ENCODE measurements at places on chromosomes 11 and 22.

DNA sequence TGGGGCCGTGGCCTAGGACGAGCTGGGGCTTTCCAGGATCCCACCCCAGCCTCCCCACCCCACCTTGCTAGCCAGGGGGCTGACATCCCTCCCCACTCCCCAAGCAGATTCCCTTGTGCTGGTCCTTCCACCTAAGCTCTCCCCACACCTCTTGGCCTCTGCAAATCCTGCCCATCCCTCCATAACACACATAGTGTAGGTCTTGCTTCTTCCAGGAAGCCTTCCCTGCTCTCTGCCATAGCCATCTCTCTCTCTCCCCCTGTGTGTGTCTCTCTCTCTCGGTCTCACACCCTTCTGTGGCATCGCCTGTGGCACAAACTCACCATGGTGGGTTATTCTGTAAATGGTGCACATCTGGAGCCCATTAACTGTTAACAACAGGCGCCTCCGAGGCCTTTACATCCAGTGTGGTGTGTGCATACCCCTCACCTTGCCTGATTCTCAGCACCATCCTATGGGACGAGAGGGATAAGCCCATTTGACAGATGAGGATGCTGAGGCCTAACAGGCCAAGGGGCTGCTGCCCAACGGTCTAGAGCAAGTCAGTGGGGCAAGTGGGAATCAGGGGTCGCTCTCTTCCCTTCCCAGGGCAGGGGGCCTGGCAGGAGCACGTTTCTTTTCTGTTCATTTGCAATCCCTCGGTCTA lies 22.2 kb upstream of the PICK1 start:
- DNase-seq = no peak

GRCh38 chr11:16841984-16842383 lies 103.5 kb downstream of the C11orf58 start:
- no peak for DNase-seq

GRCh38 chr22:20589614-20590476 lies 82.4 kb downstream of the MED15 start:
- DNase-seq = no peak

GRCh38 chr22:24954856-24955255 lies 2.3 kb downstream of the KIAA1671 start:
- DNase-seq = no peak

GRCh38 chr11:7628660-7629059 lies 44.6 kb downstream of the CYB5R2 start:
- DNase-seq = no peak
